GM23338 (cell line): ENCODE measurements at places on chromosomes 16 and 17. TPM values are rescaled to one million over a fixed set of nuclear protein-coding genes. Genes with fewer than 3 reads are reported as not detected.
A peak's percentile ranks its signal among the peaks of the same experiment; 100 is the strongest.

- no peaks in the 10 kb centered on the region for H3K27me3 ChIP-seq
- no peaks in the 10 kb centered on the region for H3K36me3 ChIP-seq
- peak overlapping the region; percentile 84 for H3K27ac ChIP-seq
- H3K4me1 ChIP-seq = peaks cover 30% of the 10 kb centered on the region
- DNase-seq = peak; percentile 46
Measured at GRCh38 chr16:75264999-75265910, 13.8 kb upstream of the BCAR1 start.

USP43 gene
- 7.2 and 12.5 TPM in 2 replicates for total RNA-seq

- H3K36me3 ChIP-seq = no peaks in the 10 kb centered on the region
- DNase-seq = no peak
- H3K4me3 ChIP-seq = no peak overlapping the region
- H3K27ac ChIP-seq = no peak overlapping the region
- H3K4me1 ChIP-seq = no peaks in the 10 kb centered on the region
Measured at GRCh38 chr17:46878055-46878454, 26.7 kb downstream of the WNT9B start.

DNA sequence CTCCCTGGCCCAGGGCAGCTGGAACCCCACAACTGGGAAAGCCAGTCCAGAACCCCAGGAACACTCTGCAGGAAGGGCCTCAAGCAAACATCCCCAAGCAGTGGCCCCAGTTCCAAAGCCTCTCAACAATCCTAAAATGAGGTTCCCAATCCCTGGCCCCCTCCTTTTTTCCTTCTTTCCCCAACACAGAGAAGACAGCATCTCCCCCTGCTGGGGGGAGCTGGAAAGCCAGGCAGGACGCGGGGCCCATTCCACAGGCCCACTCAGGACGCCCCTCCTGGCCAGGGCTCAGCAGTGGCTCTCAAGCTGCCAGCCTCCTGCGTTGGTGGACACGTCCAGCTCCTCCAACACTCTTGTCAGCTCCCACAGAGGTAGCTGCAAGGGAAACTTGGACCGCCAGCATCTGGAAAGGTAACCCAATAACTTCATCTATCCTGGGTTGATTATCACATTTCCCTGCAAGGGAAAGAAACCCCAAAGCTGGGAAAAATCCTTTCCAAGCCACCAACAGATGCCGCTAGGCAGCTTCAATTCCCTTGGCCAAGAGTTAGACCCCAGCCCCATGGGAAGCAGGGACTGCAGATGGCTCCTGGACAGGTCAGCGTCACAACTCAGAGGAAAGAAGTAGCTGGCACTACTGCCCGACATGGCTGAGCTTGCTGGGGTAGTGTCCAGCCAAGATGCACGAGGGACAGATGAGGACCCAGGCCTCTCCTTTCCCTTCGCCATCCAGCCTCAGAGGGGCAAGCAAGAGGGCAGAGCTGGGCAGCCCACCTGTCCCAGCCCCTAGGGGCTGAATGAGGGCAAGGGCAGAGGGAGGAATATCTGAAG is 7.6 kb downstream of the HDAC5 start:
- no peak overlapping the region for H3K27ac ChIP-seq
- no peak overlapping the region for H3K4me3 ChIP-seq
- H3K27me3 ChIP-seq = no peaks in the 10 kb centered on the region
- peaks cover 32% of the 10 kb centered on the region for H3K4me1 ChIP-seq
- H3K36me3 ChIP-seq = no peaks in the 10 kb centered on the region

GRCh38 chr16:83005653-83006160 is 378.9 kb downstream of the CDH13 start:
- H3K4me1 ChIP-seq = no peaks in the 10 kb centered on the region
- DNase-seq = no peak
- H3K27me3 ChIP-seq = no peaks in the 10 kb centered on the region
- no peak overlapping the region for H3K27ac ChIP-seq

DNA sequence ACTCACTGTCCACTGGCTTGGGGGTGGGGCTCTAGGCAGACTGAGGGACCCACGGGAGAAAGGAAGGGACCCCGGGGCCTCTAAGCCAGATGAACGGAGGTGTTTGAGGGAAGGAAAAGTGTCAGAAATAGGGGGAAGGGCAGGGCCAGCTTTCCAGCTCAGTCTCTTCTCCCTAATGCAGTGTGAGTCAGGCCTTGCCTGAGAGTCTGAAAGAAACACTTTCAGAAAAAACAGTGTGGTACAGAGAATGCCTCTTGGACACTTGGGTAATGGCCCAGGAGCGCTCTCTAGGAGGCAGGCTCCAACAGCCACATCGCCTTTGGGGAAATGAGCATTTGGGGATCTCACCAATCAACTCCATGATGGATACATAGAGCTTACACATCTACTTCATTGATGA is 46.9 kb downstream of the NDEL1 start:
- no peaks in the 10 kb centered on the region for H3K27me3 ChIP-seq
- no peak for DNase-seq
- peaks cover 76% of the 10 kb centered on the region for H3K36me3 ChIP-seq
- no peaks in the 10 kb centered on the region for H3K4me1 ChIP-seq

DNA sequence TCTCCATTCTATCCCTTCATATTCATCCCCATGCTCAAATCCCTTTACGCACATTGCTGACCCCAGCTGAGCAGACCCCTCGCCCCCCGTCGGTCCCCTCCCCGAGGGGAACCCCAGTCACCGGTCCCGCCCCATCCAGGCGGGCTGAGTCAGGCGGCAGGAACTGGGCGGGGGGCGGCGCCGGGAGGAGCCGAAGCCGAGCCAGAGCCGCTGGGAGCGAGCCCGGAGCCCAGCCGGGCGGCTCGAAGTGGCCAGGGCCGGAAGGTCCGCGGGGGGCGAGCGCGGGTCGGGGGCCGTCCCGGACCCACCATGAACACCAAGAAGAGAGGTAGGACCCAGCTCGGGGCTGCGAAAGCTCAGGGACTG is 8.6 kb downstream of the RIPOR1 start:
- no peaks in the 10 kb centered on the region; the same call in 1 of the 2 replicates for H3K4me1 ChIP-seq
- peak overlapping the region; percentile 77 for H3K4me3 ChIP-seq
- no peak overlapping the region for H3K27ac ChIP-seq
- DNase-seq = peak; percentile 69

PRR15L gene
- not detected in 2 replicates for total RNA-seq

GRCh38 chr17:36921095-36921851 is 16.0 kb upstream of the LHX1 start:
- H3K36me3 ChIP-seq = no peaks in the 10 kb centered on the region
- peak; percentile 55 for DNase-seq
- H3K4me1 ChIP-seq = peaks cover 43% of the 10 kb centered on the region
- peak overlapping the region; percentile 34; the same call in 1 of the 2 replicates for H3K4me3 ChIP-seq
- no peaks in the 10 kb centered on the region for H3K27me3 ChIP-seq

NPIPB9 gene
- 6.2 and 9.9 TPM in 2 replicates for total RNA-seq

ENPP7 gene
- not detected in 2 replicates for total RNA-seq

GRAP gene
- total RNA-seq = 0.24 and 0.27 TPM in 2 replicates

GRCh38 chr17:37503148-37503547 is 13.5 kb downstream of the DUSP14 start:
- H3K27me3 ChIP-seq = no peaks in the 10 kb centered on the region
- H3K36me3 ChIP-seq = no peaks in the 10 kb centered on the region
- peaks cover 5% of the 10 kb centered on the region for H3K4me1 ChIP-seq
- no peak overlapping the region for H3K27ac ChIP-seq
- no peak for DNase-seq

GALR2 gene
- total RNA-seq = 0.70 and 2.2 TPM in 2 replicates

DNA sequence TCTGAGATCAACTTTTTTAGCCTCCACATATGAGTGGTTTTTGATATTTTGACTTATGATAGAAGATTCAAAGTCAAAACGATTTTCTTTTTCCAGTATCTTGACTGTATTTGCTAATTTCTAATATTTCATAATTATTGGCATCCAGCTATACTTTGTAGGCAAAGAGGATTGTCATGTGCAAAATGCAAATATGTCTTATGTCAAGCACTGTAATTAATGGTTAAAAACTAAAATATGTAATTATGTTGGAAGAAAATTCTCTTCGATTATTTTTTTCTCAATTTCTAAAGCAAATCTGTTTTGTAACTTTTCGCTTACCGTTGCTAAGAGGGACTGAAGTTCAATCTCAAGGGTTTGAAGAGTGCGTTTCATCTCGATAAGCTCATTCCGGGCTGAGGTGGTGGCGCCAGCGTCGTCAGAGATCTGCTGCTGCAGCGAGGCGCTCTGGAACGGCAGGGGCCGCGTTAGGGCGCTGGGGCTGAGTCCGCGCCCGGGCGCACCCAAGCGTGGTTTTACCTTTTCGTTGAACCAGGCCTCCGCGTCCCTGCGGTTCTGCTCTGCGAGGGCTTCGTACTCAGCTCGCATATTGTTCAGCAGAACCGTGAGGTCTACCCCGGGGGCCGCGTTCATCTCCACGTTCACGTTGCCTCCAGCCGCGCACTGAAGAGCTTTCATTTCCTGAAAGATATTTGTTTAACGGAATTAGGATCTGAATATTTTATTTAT is 3.0 kb downstream of the KRT27 start:
- H3K27ac ChIP-seq = no peak overlapping the region
- no peaks in the 10 kb centered on the region for H3K4me1 ChIP-seq
- H3K27me3 ChIP-seq = peaks cover 15% of the 10 kb centered on the region
- no peak overlapping the region for H3K4me3 ChIP-seq

ITGB3 gene
- 0.52 TPM in 1 of 2 replicates, not detected in the other for total RNA-seq

DNA sequence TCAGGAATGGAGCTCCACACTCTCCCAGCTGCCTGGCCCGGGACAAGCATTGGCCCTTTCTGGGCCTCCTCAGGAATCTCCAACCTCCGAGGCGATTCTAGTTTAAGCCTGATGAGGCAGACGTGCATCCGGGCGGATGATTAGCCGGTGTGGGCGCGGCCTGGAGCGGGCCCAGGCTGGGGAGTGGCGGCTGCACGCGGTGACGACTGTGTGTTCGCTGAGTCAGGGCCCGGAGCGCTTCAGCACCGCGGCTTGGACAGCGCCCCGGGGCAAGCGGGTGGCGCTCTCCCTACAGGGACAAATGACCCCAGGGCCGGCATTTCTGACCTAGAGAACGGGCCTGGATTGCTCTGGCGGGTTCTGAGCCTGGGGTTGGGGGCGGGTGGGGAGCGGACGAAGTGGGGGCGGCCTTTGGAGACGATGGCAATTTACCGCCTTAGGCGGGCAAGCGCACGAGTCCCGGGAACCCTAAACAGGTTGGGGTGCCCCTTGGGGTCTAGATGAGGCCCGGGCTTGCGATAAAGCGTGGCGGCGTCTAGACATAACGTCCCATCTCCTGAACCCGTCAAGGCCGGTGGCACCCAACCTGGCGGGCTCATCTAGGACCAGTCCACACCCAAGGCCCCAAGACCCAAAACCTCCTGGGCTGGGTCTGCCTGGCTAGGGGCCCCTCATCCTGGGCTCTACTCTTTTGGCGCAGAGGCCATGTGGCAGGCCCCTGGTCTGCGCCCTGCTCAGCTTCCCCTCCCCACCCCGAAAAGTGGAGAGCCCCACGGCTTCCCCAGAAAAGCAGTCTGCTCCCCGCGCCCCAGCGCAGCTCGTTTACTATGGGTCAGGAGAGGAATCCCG is 22.3 kb upstream of the ZNHIT3 start:
- H3K4me1 ChIP-seq = no peaks in the 10 kb centered on the region
- DNase-seq = peak; percentile 97
- H3K27ac ChIP-seq = no peak overlapping the region
- peak overlapping the region; percentile 35; the same call in 1 of the 2 replicates for H3K4me3 ChIP-seq
- peaks cover 36% of the 10 kb centered on the region for H3K27me3 ChIP-seq

- peak overlapping the region; percentile 60 for H3K27ac ChIP-seq
- no peak overlapping the region for H3K4me3 ChIP-seq
- peaks cover 83% of the 10 kb centered on the region for H3K4me1 ChIP-seq
- no peaks in the 10 kb centered on the region for H3K27me3 ChIP-seq
- DNase-seq = no peak
- no peaks in the 10 kb centered on the region for H3K36me3 ChIP-seq
Measured at GRCh38 chr16:84729716-84730320, 30.0 kb downstream of the USP10 start.

TRIM72 gene
- 1.1 and 1.3 TPM in 2 replicates for total RNA-seq

DNA sequence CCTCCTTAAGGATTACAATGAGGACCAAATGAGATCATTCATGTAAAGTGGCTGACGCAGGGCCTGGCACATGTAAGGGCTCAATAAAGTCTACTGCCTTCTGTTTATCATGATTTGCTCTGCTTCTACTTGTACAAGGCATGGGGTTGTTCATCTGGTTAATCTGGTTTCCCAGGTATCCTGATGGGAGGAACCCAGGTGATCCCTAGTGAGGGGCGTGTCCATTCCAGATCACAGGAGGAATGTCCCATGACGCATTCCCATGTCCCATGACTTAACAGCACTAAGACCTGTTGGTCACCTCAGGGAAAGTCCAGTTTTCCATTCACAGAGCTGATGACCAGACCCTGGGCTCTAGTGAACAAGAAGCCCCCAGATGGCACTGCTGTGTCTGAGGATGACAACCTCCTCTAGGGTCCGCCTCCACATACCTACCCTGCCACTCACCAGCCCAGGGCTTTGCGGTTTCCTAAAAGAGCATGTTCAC is 11.5 kb upstream of the TPPP3 start:
- 0 out of 2 replicates have a peak, but pooled peaks cover 3% of the 10 kb centered on the region for H3K27me3 ChIP-seq
- DNase-seq = no peak
- H3K36me3 ChIP-seq = no peaks in the 10 kb centered on the region

TERB1 gene
- total RNA-seq = not detected in 2 replicates

DNA sequence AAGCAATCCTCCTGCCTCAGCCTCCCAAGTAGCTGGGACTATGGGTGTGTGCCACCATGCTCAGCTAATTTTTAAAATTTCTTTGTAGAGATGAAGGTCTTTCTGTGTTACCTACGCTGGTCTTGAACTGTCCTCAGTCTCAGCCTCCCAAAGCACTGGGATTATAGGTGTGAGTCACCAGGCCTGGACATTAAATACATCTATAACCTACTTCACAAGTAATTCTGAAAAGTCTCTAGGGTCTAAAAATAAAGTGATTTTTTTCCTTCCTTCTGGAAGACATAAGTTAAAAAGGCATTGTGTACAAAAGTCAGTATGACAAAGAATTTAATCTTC is 118.3 kb downstream of the PARN start:
- no peak overlapping the region for H3K4me3 ChIP-seq
- H3K27ac ChIP-seq = no peak overlapping the region

DNA sequence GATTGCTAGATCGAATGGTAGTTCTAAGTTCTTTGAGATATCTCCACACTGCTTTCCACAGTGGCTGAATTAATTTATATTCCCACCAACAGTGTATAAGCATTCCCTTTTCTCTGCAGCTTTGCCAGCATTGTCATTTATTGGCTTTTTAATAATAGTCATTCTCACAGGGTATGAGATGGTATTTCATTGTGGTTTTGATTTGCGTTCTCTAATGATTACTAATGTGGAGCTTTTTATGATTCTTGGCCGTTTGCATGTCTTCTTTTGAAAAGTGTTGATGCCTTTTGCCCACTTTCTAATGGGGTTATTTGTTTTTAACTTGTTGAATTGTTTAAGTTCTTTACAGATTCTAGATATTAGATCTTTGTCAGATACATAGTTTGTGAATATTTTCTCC is 36.5 kb upstream of the BCAS3 start:
- DNase-seq = no peak
- no peaks in the 10 kb centered on the region for H3K4me1 ChIP-seq
- no peak overlapping the region for H3K27ac ChIP-seq
- no peaks in the 10 kb centered on the region for H3K27me3 ChIP-seq

GRCh38 chr16:70737377-70738082 is 51.7 kb upstream of the MTSS2 start:
- H3K36me3 ChIP-seq = no peaks in the 10 kb centered on the region
- H3K27me3 ChIP-seq = no peaks in the 10 kb centered on the region
- no peaks in the 10 kb centered on the region; the same call in 1 of the 2 replicates for H3K4me1 ChIP-seq
- no peak for DNase-seq
- H3K4me3 ChIP-seq = no peak overlapping the region
